ENCODE measurements at places on chromosomes 4 and X.

DNA sequence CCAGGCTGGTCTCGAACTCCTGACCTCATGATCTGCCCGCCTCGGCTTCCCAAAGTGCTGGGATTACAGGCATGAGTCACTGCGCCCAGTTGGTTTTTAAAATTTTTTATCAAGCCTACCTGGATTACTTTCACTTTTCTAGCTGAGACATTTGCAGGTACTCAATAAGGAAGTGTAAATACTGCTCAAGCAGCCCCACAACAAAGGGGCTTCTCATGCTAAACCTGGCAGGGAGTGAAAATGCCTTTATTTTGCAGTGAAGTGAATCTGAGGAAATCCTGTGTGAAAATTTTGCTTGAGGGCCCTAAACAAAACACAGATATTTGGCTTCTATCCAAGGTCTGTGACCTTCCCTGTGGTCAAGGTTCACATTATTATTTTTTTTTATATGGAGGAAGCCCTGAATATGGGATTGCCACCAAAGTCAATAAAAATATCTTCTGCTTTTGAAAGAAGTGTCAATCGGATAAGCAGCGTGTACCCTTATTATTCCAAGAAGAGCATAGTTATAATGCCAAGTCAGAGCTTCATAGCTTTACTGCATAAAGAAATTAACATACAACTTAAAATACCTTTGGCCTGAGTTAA lies 481.0 kb downstream of the SH2D1A start:
- no peak for DNase-seq

GRCh38 chr4:128449251-128449650 lies 161.6 kb upstream of the PGRMC2 start:
- no peak for DNase-seq

GRCh38 chr4:182840108-182840507 lies 77.1 kb downstream of the DCTD start:
- no peak for DNase-seq

DNA sequence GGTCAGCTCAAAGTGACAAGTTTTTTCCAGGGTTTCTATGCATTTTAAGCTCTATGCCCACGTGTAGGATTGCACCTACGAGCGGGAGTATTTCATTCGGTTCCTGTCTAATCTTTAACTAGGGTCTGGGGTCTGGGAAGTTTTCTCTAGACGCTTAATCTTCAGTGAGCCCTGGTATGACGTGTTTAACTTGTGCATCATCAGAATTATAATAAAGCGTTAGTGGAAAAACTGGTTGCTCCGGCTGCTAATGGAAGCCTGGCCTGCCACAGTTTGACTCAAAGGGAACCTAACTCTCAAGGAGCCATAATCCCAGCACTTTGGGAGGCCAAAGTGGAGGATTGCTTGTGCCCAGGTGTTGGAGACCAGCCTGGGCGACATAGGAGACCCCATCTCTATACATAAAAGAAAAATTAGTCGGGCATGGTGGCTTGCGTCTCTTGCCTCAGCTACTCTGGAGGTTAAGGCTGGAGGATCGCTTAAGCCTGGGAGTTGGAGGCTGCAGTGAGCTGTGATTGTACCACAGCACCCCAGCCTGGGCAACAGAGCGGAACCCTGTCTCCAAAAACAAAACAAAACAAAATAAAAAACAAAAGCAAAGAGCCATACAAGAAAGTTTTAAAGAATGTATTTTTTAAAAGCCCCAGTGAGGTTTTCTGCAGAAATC lies 30.2 kb downstream of the ARSD start:
- no peak for DNase-seq

DNA sequence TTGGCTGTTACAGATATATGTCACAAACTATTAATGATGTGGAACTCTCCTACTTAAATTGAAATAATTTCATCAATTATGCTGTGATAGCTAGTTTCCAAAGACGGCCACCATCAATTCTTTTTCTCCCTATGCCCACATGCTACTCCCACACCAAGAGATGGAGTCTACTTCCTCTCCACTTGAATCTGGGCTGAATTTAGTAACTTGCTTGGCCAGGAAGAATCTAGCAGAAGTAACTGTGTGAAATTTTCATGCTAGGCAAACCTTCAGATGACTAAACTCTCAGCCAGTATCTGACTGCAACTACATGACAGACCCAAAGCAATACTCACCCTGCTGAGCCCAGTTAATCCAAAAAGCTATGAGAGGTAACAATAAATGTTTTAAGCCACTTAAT lies 3.2 kb downstream of the SEPSECS start:
- DNase-seq = no peak

DNA sequence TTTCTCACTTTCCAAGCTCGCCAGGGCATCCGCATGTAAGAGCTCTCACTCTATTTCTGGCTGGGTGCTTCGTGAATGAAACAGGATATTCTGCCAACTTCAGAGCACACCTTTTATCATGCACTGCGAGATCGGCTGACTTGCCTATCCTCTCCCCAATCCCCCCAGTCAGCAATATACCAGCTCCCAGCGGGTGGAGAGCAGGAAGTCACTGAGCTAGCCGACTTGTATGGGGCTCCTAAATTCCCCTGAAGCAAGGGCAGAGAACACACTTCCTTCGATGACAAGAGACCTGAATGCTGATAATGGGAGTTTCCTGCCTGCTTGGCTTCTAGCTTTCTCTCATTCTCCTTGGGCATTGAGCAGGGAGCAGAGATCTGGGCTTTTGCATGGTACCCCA lies 33.8 kb upstream of the MAMLD1 start:
- no peak for DNase-seq

- DNase-seq = no peak
These were observed 28.6 kb downstream of the LUZP4 start for GRCh38 chrX:115318139-115318538.

DNA sequence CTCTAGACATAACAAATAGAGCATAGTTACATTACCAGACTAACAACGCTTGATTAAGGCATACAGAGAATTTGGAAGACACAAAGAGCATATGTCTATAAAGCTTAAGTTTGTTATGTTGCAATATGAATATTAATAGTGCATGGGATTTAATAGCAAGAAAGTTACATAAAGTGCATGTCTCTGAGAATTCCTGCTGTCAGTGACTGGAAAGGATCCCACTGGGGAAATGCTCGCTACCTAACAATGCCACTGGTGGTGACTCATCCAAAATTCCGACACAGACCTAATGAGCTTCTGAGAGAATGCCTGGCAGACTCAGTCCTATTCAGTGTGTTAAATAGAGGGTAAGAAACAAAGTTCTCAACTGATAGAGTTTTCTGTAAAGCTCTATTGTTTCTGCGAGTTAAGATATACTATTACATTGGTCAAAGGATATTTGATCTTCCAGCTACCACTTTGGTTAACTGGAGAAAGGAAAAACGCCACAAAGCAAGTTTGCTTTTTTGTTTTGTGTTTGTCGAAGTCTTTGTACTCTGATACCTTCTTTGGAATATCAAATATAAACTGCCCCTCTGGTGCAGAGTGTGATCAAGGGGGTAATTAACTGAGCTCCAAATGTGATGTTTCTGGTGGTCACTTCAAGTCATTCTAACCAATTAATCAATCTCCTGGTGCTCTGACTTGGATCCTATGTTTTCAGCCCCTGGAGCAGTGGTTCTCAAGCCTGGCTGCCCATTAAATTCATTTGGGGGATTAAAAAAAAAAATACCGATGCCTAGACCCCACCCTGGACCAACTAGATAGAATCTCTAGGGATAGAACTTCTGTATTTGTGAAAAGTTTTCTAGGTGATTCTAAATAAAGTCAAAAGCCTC lies 107.9 kb downstream of the PALLD start:
- DNase-seq = no peak

DNA sequence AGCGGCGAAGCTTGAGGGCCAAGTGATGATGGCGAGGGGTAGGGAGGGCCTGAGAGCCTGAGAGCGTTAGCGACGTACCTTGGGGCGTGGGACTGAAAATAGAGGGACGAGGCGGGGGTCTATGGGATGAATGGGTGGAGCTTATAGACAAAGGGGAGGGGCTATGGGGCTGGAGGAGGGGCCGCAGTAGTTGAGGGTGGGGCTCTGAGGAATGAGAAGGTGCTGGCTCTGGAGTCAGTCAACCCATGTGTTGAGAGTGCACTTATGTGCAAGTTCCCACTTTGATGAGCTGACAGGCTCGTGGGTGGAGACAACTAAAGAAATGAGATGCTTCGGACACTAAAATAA lies 488 bp downstream of the TBC1D25 start:
- DNase-seq = peak; percentile 53

DNA sequence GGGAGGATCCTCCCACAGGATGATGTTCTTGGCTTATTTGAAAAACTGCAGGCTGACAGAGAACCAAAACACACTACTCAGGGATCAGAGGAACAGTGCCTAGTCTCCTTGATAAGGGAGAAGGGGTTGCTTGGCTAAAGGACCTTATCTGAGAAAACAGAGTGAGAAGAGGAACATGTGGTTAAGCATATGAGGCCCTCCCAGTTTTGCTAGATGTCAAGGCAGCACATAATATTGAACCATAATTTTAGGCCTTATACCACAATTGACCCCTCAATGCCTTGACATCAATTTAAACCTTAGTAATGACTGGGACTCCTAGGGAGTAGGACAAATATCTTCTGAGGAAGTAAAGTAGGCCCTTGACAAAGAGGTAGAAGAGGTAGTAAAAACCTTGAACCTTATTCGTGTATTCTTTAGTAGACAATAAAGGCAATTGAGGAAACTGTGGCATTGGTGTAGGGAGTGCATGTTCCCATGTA lies 79.3 kb downstream of the TEX13C start:
- no peak for DNase-seq

DNA sequence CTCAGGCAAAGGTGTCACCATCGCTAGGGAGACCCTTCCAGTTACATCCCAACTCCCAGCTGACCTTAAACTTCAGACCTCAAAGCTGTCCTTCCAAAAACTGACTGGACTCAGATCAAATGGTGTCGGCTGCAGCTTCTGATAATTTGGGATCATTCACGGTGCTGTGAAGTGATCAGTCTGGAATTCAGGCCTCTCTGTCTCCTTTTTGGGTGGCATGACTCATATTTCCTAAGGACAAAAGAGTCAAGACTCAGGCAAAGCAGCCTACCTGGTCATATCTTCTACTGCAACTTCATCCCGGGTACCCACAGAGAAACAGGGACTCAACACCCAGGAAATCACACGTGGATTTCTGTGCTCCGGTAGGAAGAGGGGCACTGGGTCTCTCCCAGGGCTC lies 87.6 kb downstream of the SORCS2 start:
- DNase-seq = no peak

DNA sequence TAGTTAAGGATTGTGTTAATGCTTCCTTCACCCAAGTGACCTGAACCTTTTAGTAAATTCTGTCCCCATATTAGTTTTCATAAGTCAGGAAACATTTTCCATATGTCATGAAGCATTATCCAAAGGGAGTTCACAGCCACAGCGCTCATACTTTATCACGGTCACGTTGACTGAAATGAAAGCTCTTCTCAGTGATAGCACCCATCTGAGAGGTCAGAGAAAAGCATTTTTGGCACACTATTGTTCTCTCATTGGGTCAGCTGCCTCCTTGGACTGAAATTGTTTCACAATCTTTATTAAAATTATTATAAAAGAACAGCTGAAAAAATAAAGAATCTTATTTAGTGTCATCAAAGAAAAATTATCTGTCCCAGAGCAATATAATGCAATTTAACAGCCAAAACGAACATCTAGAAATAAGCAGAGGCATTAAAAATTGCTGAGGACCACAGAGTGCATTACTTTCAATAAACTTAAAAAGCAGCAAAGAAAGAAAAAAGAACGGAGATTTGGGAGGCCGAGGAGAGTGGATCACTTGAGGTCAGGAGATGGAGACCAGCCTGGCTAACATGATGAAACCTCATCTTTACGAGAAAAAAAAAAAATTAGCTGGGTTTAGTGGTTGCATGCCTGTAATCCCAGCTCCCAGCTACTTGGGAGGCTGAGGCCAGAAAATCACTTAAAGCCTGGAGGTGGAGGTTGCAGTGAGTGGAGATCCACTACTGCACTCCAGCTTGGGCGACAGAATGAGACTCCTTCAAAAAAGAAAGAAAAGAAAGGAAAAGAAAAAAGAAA lies 680.8 kb upstream of the FAM241A start:
- no peak for DNase-seq

DNA sequence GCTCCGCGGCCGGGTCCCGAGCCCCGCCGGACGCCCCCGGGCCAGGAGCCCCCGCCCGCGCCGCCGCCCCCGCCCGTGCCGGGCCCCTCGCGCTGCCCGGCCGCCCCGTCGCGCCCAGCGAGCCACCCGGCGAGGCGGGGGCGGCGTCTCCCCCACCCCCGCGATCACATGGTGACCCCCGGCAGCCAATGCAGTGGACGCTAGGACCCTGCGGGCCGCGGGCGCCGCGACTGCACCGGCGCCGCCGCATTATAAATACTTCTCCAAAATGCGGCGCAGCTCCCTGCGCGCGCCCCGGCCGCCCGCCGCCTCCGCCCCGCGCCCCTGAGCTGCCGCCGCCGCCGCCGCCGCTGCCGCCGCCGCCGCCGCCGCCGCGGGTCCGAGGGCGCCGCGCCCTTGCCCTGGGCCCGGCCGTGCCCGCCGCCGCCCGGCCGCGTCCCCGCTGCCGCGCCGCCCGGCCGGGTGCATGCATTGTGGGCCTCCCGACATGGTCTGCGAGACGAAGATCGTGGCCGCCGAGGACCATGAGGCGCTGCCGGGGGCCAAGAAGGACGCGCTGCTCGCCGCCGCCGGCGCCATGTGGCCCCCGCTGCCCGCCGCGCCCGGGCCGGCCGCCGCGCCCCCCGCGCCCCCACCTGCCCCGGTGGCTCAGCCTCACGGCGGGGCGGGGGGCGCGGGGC lies at the start of gene NAT8L:
TSS of gene NAT8L (plus strand) at position 282 of the 680 bp plus-strand sequence. CDS start at position 467, 185 bp downstream.
- DNase-seq = no peak

DNA sequence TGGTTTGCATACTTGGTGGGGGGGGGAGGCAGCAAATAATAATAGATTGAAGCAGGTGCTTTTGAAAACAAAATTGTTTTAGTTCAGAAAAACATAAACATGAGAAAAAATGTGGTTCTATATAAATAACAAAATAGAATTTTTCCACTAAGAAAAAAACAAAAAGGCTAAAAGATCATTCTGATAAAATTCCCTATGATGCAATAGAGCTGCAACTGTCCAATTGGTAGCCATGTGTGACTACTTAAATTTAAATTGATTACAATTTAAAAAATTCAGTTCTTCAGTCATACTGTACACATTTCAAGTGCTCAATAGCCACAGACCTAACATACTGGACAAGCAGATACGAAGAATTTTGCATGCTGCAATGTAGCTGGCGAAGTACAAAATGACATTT lies 11.0 kb downstream of the TRMT10A start:
- no peak for DNase-seq

- DNase-seq = no peak
These were observed 190.4 kb downstream of the AR start for GRCh38 chrX:67734111-67734753.

GRCh38 chr4:57020467-57021101 lies 41.9 kb downstream of the POLR2B start:
- DNase-seq = no peak

- no peak for DNase-seq
These were observed 46.8 kb upstream of the PDE5A start for GRCh38 chr4:119675391-119675790.

DNA sequence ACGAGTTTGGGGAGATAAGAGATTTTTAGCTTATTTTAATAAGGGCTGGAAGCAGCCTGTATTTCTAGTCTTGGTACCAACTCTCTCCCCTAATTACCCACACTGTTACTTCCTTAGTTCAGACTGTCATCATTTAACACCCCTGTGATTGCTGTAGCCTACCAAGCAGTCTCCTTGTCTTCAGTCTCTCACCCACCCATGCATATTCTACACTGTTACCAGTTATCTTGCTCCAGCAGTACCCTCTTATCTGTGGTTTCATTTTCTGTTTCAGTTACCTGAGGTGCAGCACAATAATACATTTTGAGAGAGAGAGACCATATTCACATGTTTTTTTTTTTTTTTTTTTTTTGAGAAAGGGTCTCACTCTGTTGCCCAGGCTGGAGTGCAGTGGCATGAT lies 80.2 kb downstream of the DIAPH2 start:
- DNase-seq = no peak

- DNase-seq = no peak
These were observed 5.5 kb upstream of the TLR10 start for GRCh38 chr4:38788317-38788716.
